Activated naive CD4-positive, alpha-beta T cell treated with anti-CD3 and anti-CD28 coated beads, Interleukin-2, amount 50 U/mL, for 72 hours (primary cell): ENCODE measurements at places on chromosomes 2 and 18.

DNA sequence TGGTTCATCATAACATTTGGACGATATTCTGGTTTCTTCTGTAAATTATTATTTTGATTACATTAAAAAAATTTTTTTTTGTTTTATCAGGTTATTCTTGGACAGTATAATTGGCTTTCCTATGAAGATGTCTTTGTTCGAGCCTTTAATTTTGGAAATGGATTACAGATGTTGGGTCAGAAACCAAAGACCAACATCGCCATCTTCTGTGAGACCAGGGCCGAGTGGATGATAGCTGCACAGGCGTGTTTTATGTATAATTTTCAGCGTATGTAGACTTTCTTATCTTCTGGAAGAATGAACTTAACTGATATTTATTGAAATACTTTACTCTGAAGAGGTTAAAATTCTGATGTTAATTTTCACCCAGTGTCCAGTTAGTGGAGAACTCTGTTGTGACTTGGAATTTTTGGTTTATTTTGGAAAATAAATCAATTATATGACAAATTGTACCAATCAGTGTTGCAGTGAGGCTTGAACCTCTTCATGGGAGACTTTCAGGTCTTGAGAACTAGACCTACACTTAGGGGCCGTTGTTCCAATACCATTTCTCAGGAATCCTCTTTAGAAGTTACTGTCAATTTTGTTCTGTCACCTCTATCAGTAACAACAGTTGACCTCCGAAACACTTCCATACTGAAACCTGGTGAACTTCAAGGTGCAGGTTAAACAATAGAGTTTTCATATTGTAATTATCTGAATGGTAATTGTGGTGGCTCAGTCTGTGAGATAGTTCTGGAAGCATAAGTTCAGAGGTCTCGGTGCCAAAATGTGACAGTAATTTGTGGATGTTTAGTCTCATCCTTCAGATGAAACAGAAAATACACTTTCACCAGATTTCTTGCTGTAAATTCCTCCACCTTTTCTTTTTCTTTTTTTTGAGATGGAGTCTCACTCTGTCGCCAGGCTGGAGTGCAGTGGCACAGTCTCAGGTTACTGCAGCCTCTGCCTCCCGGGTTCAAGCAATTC, 55.7 kb downstream of the ACSL3 start:
- no peak for DNase-seq

DNA sequence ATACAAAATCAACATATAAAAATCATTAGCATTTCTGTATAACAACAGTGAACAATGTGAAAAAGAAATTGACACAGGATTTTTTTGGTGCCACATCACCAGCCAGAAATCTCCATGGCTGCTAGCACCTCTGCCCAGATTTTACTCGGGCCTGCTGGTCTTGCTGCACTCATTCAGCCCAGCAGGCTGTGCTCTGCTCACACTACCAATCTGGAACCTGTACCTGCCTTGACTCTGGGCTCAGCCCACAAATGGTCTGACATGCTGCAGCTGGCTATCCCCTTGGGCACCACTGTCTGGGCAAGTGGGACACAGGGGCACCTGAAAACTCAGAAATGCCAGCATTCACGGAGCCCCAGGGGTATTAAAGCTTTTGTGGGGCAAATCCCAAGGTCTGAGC, 392.5 kb upstream of the NRXN1 start:
- no peak for DNase-seq

DNA sequence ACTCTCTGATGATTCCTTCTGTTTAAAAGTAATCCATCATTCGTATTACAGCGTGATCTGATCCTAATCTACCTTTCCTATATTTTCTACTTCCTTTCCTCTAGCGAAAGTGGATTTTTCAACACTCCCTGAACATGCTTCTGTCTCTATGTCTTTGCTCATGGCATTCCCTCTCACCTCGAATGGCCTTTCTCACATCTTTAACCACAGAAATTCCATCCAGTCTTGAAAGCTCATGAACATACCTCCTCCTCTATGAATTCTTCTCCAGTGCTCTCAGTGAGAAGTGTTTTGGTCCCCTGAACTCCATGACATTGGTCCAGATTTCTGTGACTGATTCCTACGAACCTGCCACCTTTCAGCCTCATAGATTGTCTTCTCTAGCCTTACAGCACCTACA, 323.2 kb downstream of the RAD51AP2 start:
- no peak for DNase-seq

DNA sequence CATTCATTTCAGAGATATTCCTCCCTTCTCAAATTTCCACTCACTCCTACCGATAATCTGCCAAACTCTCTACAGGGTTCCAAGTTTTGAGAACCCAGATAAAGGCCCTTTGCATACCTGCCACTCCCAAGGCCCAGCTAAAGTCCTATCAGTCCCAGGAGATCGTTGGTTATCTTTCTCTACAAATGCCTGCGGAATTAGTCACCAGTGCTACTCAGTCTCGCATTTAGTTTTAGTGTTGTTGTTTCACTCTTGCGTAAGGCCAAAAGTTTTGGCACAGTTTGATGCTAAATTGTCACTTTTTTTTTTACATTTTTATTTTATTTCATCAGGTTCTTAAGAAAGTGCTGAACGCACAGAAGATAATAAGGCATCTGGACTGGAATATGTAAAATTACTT, 29.2 kb upstream of the SETBP1 start:
- no peak for DNase-seq

DNA sequence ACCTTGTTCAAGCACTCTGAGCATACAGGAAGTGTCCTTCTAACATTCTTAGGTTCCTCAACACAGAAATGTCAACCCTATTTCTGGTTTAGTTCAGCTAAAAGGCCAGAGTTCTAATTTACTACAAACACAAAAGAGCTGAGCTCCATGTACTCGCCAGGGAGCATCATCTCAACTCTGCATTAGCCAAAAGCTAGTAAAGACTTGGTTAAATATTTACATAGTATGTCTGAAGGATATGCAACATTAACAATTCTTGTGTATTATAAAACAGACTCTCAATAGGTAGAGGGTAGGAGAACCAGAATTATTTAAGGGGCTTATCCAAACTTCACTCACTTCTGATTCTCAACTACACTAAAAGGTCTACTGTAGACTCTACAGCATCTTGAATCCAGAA, 154.6 kb downstream of the THADA start:
- DNase-seq, result no peak

DNA sequence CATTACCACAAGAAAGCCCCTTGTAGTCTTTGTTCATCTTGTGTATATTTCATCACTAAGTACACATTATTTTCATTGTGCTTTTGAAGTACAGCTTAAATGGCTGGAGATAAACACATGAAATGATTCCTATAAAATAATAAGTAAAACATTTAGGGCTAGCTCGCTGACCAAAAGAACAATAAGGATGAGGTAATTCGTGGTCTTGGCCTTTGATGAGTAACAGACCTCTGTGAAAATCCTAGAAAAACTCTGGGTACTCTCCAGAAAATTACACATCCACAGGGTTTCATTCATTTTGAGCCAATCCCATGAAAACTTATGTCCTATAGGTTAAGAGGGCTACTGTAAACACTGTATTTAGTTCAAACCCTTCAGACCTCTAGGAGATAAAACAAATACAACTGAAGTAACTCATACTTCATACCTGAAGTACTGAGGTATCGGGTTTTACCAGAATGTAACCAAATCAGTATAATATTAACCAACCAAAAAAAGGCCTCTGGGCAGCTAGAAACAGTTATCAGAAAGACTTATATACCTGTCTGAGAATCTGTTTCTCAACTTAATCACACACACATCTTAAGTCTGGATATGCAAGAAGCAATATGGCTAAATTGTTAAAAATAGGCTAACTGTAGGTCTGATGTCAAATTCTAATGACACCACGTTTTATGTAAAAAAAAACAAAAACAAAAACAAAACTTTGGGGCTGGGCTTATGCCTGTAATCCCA, 31.0 kb downstream of the CFAP36 start:
- no peak for DNase-seq

- DNase-seq, result no peak
Measured at GRCh38 chr2:241617431-241618154, 19.4 kb downstream of the THAP4 start.

GRCh38 chr2:69307579-69308064, 79.4 kb downstream of the GFPT1 start:
- no peak for DNase-seq

- DNase-seq, result no peak
Measured at GRCh38 chr2:115160531-115161080, 718.2 kb downstream of the DPP10 start.

- DNase-seq, result no peak
Measured at GRCh38 chr2:60547841-60548240, 5.6 kb downstream of the BCL11A start.

- no peak for DNase-seq
Measured at GRCh38 chr2:202065876-202066275, 7.2 kb upstream of the KIAA2012 start.

GRCh38 chr2:132664096-132664495, 5.9 kb downstream of the LYPD1 start:
- DNase-seq, result no peak

- DNase-seq, result no peak
Measured at GRCh38 chr2:134659724-134660123, 59.1 kb downstream of the TMEM163 start.

DNA sequence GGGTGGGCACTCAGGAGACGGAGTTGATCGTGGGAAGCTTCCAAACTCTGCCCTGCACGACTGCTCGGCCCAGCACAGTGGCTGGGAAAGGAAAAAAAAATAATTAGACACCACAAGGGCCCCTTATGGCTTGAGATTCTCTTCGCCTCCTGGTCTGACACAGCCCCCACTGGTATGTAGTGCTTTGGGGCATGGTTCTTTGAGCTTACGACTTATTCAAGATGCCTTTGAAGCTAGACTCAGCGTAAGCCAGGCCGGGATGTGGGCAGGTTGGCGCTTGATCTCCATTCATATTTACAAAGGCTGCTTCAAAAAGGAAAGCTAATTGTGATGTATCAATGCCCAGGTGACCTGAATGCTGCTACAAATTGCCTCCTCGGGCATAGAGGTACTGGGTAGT, 50.5 kb downstream of the CXCR4 start:
- DNase-seq, result no peak

- DNase-seq, result no peak
Measured at GRCh38 chr2:44549856-44550255, 188.1 kb downstream of the CAMKMT start.

DNA sequence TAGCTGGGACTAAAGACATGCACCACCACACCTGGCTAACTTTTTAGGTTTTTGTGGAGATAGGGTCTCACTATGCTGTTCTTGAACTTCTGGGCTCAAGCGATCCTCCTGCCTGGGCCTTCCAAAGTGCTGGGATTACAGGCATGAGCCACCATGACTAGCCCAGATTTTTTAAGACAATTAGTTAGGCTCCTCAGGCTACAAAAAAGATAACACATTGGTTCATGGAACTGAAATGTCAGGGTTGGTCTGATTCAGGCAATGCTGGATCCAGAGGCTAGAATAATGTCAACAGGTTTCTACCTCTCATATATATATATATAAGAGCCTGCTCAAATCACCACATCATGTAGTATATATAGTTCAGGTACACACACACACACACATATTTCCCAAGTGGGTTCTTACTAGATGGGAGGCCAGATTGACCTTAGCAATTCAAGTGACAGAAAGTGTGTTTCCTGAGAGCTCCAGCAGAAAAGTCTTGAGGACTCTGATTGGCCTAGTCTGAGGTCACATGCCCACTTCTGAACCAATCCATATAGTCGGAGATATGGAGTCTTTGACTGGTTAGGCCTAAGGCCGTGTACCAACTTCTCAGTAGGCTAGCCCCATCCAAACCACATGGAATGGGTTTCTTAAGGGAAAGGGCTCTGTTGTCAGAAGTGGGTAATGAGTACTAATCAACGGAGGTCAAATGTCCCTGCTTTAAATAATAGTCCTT, 72.6 kb upstream of the LAPTM4A start:
- no peak for DNase-seq

DNA sequence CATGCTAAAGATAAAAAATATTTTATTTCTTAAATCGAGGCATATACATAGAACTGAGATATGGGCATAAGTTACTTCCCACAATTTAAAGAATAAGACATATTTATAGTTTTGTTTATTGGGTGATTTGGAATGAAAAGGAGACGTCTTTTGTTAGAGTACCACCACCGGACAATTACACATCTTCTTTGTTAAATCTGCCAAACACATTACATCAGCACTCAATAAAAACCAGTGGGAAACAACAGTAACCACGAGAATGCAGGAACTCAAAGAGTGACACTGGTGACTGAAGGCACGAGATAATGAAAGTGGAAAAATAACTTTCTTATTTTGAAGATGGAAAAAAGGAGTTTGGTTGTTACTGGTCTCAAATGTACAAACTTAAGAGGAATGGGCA, 92.6 kb upstream of the TFCP2L1 start:
- no peak for DNase-seq

DNA sequence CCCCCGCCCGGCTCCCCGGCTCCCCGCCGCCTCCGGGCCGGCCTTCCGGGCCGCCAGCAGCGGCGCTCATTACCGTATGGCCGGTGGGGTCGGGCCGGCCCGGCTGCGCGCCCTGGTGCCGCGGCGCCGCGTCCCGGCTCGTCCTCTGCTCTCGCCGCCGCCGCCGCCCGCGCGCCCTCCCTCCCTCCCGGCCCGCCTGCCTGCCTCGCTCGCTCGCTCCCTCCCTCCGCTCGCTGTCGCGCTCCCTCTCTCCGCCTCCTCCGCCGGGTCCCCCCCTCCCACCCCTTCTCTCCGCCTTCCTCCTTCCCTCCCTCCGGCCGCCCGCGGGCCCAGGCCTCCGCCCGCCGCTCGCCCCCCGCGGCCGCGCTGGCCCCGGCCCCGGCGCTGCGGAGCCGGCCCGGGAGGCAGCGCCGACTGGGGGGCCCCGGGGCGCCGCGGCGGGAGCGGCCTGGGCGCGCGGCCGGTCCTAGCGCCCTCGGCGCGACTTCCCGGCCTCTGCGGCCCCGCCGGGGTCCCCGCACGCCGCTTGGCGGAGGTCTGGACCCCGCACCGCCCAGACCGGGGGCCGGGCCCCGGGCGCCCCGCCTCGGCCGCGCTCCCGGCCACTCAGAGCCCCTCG, at the start of gene DNMT3A:
Gene DNMT3A, minus strand, starts transcription at position 173 of the 619 bp plus-strand sequence. CDS start 27,941 bp downstream, outside the sequence.
- DNase-seq, result no peak

- no peak for DNase-seq
Measured at GRCh38 chr2:28247290-28247689, 145.4 kb upstream of the FOSL2 start.

GRCh38 chr2:43212931-43213330, 13.5 kb downstream of the ZFP36L2 start:
- no peak for DNase-seq

GRCh38 chr18:30378097-30378496, 664.4 kb downstream of the DSC3 start:
- no peak for DNase-seq

DNA sequence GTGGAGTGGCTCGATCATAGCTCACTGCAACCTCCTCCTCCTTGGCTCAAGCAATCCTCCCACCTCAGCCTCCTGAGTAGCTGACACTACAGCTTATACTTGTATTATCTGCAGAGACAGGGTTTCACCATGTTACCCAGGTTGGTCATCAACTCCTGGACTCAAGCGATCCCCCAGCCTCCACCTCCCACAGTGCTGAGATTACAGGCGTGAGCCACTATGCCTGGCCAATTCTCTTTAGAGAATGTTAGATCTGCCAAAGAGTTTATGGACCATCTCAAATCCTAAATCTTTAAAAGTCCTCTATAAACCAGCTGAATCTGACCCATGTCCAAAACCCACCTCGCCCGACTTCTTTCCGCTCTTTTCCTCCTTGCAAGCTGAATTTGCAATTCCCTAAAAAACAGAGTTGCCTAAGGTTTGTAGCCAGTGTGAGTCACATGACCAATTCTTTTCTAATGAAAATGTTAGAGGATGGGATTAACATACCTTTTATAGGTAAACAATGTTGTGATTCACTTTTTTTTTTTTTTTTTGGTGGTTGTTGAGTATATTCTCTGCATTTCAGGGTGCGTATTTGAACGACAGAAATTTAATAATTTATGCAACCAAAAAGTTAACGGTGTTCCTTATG, 2.4 kb upstream of the PMAIP1 start:
- DNase-seq, result no peak

GRCh38 chr18:79139206-79139605, 70.0 kb downstream of the ATP9B start:
- DNase-seq, result no peak
